ENCODE measurements at places on chromosomes 16 and 17.
A peak's percentile ranks its signal among the peaks of the same experiment; 100 is the strongest.

DNA sequence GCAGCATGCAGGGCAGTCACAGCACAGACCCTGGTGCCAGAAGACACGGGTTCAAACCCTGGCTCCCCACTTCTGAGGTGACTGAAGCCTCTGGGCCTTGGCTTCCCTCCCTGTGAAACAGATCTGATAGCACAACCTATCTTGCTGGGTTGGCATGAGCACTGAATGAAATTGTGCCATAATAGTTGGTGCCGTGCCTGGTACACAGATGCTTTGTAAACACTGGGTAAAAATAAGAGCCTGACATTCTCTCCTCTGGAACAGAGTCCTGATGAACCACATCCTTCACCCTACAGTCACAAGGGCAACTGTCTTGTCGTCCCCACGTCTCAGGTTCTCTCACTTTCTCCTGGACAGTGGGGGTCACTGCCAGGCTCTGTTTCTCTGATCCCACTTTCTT is 35.7 kb downstream of the NOS2 start:
- no peak for DNase-seq

GRCh38 chr16:14510939-14511799 is 118.9 kb downstream of the PARN start:
- DNase-seq, result peak; percentile 95

GRCh38 chr16:17289674-17290635 is 180.8 kb downstream of the XYLT1 start:
- DNase-seq, result no peak

GRCh38 chr16:79874391-79874790 is 273.9 kb upstream of the MAF start:
- DNase-seq, result no peak

- no peak for DNase-seq
Observed at GRCh38 chr16:66474750-66475199, 47.7 kb downstream of the BEAN1 start.

DNA sequence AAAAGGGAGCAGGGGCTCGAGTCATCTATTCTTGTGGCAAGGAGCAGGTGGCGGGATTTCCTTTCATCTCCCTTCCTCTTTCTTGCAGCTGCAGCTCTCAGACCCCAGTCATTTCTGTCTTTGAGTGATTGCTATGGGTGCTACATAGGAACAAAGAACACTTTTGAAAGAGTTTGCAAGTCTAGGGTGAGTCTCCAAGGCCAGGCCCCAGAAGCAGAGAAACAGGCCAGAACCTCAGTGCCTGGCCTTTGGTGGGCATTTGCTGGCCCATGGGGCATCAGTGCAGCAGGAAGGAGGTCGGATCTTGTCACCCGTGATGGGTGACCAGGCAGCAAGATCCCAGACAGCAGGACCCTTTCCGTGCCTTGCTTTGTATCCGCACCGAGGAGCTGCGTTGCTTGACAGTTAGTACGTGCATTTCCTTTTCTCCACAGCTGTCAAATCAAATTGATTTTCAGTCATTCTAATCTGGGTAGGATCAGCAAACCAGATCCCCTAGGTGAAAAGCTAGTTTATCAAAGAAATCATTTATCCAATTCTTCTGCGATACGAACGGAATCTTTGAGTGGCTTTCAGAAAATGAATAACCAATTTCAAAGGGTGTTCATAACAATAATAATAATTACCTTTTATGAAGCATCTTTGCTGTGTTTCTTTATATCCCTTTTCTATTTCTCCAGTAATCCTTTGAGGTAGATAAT is 244.6 kb upstream of the MAF start:
- no peak for DNase-seq

- DNase-seq, result no peak
Observed at GRCh38 chr17:75832652-75833400, 11.4 kb downstream of the UNC13D start.

DNA sequence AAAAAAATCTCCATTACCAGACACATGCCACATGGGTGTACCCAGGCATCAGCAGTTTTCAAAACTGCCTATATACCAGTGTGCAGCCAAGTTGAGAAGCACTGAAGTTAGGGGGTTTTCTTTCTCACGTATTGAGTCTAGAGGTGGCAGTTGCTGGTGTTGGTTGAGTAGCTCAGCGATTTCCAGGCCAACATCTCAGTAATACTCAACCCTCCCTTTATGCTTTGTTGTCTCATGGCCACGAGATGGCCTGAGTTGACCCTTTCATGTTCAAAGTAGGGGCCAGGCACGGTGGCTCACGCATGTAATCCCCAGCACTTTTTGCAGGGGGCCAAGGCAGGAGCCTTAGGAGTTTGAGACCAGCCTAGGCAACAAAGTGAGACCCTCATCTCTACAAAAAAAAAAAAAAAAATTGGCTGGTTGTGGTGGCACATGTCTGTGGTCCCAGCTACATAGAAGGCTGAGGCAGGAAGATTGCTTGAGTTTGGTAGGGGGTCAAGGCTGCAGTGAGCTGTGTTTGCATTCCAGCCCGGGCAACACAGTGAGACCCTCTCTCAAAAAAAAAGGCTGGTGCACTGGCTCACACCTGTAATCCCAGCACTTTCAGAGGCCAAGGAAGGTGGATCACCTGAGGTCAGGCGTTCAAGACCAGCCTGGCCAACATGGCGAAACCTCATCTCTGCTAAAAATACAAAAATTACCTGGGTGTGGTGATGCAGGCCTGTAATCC is 10.8 kb downstream of the LRRC3C start:
- no peak for DNase-seq

DNA sequence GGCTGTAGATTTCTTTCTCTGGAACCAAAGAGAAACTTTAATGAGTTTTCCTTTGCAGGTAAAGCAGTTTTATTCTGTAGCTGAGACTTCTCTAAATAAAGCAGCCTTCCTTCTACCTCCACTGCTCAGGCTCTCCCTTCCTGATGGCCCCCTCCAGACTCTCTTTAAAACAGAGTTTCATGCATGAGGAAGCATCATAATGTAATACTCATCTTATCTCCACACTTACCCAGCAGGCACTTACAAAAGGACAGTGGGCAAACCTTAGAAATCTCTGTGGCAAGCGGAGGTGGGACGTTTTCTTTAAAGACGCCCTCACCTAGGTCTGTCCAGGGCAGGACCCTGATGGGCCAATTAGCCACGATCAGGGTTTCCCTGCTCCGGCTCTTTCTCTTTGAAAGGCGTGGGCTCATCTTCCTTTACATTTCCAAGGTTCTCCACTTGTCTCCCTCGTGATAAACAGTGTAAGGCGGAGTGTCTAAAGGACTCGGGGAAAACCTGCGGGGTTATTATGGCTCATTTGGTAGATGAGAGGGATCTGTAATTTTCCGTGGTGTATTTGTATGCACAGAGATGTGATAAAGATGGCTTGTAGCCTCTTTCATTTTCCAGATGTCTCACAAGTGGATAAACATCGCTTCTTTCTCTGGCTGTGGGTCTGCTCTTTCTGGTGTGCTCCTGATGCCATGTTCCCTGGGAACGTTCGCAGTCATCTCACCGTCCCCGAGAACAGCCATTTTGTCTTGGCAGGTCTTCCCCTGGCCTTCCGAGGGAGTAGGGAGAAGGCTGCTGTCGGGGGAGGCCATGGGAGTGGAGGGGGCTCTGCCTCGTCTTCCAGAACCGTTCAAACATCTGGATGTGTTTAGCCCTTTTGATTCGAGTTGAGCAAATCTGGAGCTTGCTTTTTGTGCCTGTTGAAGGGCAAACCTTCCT is 239.0 kb downstream of the CCDC182 start:
- DNase-seq, result no peak

DNA sequence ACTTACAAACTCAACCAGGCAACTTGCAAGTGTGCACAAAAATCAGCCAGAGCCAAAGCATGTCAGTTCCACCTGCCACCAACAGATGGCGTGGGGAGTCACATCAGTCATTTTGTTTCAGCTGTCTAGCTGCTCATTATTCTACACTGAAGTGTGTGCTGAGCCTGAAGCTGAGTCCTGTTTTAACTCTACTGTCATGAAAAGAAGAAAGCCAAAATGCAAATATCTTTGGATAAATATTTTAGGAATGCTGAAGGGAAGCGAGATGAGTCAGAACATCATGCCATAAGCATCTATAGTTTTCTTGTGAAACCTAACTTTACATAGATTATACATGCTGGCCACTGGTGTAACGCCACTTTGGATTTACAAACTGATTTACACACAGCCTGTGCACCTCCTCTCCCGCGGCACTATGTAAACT is 172.6 kb downstream of the CDK5R1 start:
- peak; percentile 46 for DNase-seq

DNA sequence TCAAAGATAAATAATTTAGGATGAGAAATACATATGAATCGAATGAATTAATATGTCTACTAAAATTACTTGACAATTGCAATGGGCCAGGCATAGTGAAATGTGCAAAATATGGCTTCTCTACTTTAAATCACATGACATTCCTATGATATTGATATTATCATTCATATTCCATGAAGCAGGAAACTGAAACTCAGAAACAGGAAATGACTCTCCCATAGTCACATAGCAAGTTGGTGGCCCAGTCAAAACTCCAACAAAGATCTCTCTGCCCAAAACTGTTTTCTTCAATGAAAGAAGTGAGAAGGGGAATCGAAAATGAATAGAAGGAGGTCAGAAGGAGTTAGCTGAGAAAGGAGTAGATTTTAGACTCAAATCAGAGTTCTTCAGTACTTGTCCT is 272.2 kb downstream of the CDH8 start:
- DNase-seq, result no peak

- no peak for DNase-seq
Observed at GRCh38 chr17:72862276-72862999, 230.1 kb downstream of the SLC39A11 start.

DNA sequence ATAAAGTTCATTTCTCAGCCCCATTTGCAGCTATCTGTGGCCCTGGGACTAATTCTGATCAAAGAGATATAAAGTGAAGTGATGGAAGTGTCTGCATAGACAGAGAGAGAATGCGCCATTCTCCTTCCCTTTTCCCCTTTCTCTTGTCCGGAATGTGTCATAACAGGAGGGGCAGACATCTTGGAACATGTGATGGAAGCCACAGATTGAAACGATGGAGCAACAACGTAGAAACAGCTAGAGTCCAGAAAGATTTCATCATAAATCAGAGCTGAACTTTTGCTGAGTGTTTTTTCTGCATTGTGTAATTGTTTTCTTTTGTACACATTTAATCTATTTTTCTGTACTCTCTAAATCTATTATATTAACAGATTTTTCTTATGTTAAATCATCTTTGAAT is 11.3 kb downstream of the ASGR1 start:
- DNase-seq, result peak; percentile 11

DNA sequence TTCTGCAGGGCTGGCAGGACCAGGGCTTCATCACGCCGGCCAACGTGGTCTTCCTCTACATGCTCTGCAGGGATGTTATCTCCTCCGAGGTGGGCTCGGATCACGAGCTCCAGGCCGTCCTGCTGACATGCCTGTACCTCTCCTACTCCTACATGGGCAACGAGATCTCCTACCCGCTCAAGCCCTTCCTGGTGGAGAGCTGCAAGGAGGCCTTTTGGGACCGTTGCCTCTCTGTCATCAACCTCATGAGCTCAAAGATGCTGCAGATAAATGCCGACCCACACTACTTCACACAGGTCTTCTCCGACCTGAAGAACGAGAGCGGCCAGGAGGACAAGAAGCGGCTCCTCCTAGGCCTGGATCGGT is 1.4 kb downstream of the CDK5R1 start:
- DNase-seq, result no peak

- DNase-seq, result peak; percentile 96
Observed at GRCh38 chr16:30947859-30948666, 805 bp upstream of the ORAI3 start.

DNA sequence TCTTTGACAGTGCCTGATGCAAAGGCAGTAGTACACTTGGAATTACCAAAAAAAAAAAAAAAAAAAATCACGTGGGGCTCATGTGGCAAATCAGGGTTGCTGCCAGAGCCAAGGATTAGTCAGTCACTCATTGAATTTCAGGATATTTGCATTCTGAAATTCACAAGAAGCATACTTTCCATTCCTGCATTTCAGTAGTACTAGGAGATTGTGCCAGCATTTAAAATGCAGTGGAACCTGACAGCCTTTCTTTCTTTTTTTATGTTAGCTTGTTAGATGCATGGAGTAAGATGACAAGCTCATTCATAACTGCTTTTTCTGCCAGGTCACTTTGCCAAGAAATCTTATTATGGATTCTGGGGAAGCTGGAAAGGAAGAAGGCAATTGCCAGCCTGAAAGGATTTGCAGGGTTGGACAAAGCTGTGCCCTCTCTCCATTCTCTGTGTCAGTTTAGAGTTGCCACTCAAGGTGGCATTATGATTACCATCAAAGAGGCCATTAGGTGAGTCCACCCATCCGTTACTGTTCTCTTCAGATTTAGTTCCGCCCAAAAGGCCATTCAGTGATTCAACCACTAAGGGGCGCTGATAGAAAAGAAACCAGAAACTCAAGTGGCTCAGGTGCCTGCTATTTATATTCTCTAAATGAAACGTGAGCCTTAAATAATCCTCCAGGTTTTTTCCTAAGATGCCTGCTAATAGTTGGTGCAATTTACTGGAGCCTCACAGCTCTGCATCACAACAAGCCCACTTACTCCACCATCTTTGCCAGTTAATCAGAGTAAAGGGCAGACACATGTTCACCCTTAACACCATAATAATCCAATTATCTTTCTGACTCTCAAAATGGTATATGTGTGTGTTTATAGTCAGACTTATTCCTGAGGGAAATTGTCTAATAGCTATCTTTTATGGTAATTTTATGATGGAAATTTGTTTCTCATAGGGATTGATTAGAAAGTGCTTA is 59.0 kb downstream of the TANGO6 start:
- peak; percentile 51 for DNase-seq

DNA sequence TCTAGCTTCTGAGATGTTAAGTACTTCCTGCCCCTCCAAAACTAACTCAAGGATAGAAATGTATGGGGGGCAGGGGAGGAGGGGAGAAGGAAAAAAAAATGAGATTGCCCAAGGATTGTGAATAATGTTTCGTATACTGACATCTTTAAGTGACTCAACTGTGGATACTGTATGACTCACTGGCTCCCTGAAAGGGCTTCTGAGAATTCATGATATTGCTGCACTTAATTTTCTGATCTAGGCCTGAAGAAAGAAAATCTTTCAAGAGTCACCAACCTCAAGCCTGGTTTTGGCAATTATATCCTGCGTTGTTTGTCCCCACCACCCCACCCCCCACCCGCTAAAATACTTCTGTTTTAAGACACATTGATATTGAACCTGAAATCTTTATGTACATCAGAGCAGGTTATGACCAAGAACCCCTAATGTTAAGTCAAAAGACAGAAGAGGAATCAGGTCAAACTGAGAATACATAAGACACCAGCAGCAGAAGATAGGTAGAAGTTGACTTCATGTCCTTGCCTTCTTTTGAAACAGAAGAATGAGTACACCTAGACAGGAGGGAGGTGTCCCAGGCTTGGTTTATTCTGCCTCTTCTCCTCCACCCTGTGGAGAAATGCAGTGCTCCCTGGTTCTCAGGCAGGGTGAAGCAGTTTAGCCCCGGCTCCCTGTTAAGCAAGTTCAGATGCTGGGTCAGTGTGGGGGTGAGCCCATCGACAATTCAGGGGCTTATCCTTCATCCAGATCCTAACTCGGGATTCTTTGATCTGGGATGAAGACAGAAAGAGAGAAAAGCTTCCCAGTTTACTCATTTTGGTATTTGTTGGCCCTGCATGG is 3.3 kb upstream of the FBXL20 start:
- peak; percentile 93 for DNase-seq

Data from HCEC 1CT (cell line).